Activated effector memory CD4-positive, alpha-beta T cell treated with Interleukin-2 at 50 U/mL for 16 hours (primary cell): ENCODE measurements at places on chromosomes 11 and 22.

DNA sequence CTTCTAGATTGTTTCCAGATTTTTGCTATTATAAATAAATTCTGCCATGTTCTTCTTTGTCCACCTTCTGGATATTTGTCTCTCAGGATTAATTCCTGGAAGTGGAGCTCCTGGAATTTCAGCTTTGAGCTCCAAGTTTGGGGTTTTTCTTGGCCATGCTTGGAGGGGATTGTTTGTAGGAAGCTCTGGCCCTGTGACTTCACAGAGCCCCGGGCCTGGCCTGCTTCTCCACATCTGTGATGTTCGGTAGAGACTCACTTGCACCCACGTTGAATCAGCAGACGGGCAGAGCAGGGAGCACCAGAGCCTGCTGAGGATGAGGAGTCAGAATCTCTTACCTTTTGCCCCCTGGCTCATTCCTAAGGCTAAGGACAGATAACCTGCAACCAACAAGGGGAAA lies 35.7 kb downstream of the LRRC32 start:
- DNase-seq = no peak

DNA sequence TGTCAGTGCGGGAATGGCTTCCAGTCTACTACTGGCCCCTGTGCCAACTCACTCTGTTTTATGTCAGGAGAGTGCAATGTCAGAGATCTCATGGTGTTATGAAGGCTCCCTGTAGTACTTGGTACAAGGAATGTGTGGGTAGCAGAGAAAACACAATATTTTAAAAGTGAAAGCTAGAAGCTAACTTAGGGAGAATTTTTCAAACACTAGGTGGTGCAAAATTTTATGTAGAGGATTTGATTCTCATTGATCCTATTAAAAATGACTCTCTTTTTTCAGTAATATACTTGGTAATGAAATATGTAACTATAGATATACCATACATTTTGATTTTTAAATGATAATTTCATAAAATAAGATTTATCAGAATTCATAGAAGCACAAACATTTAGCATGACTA lies 134.7 kb downstream of the JRKL start:
- DNase-seq = no peak

- no peak for DNase-seq
These were observed 90.0 kb downstream of the MICAL2 start for GRCh38 chr11:12200279-12200990.

DNA sequence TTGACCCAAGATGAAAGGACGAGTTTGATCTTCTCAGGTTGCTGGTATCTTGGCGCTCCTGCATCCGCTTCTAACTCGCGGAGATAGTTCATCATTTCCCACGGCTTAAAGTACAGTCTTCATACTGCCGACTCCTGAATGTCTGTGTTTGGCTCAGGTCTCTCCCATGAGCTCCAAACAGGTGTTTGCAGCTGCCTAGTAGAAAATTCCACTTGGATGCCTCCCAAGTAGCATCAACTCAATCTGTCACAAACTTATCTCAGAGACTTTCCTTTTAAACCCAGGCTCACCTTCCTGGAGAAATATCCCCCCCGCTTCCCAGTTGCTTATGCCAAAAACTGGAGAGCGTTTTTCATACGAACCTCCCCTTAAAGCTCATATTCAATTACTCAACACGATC lies 986.5 kb downstream of the TBC1D22A start:
- no peak for DNase-seq

DNA sequence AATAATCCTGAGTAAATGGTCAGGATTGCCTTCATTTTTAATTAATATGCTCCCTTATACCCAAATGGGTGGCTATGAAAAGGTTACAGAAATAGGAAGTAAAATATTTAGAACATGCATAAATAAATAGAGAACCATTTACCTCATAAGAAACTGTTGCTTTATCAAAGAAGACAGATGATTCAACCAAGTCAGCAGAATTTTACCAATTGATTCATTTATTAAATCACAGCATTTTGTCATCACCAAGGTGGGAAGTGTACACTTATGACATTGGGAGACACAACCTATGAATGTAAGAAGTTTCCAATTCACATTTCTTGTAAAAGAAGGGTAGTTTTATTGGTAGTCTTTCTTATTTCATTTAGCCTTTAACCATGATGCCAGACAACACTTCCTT lies 870.3 kb upstream of the CHORDC1 start:
- DNase-seq = no peak

DNA sequence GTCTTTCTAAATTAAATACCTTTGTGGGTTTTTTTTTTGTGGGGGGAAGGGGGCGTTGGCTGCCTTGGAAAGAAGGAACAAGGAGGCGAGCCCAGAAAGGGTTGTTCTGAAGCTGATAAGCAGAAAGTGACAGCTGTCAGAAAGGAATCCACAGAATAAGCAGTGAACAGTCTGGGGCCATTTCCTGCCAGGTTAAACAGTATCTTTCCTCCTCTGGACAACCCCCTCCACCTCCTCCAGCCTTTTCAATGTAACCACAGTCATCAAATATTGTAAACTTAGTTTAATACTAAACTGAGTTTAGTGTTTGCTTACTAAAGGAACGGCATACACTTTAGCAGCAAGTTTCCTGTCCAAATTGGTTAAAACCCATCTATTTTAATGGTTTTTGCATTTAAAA lies 271.2 kb upstream of the SYN3 start:
- no peak for DNase-seq

- no peak for DNase-seq
These were observed 13.9 kb downstream of the DUSP8 start for GRCh38 chr11:1557904-1558774.
